ENCODE measurements at places on chromosomes 11 and 22.
A peak's percentile ranks its signal among the peaks of the same experiment; 100 is the strongest.

DNA sequence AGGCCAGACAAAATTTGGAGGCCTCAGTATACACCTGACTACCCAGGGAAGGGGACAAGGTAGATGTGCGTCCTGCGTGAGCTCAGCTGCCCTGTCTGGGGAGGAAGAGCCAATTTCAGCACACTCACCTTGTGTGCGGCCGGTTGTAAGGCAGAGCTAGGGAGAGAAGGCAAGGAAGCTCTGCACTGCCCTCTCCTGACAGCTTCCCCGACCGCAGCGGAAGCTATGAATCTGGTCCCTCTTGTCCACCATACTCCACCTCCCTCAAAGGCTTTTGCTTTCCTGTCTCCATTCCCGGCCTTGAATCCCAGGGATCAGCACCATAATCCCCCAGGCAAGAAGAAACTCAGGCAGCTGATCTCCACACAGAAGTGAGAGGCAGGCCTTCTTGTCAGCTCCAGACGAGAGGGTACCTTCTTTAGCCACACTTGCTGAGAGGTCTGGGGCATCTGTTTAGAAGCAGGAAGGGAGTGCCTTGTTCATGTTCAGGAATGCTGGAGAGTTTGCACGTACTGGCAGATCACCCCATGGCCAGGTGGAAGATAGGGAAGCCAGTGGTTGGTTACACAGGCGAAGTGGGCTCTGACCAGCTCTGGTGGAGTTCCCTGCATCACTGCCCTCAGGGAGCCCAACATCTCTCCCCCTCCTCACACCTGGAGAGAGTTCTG lies 62.5 kb downstream of the FEZ1 start:
- peak; percentile 39 for DNase-seq

DNA sequence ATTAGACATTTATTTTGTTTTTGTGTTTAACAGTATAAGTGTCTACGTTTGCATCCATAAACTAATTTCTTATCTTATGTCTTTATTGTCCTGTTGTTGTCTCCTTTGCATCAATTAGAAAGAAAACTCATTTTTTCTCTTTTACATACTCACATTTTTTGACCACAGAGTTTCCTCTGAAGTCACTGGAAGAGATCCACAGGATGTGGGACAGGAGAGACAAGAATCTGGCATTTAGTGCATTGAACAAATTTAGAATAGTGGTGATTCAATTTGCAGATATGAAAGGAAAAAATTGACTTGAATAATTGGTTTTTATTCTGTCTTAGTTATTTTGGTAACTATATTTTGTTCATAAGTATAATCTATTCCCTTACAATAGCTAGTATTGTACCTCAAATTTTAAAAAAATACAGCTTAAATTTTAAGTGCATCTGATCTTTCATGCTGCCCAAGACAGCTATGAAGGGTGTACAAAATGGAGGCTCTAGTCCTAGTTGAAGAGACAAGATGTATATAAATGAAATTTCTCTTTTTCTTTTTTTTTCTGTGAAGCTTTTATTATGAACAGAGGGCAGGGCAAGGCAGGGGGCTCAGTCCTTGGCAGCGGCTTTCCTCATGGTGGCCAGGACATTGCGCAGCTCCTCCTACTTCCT lies 24.4 kb downstream of the HORMAD2 start:
- no peak for DNase-seq

- DNase-seq = peak; percentile 25
Measured at GRCh38 chr11:94129512-94130297, 1.1 kb downstream of the PANX1 start.

DNA sequence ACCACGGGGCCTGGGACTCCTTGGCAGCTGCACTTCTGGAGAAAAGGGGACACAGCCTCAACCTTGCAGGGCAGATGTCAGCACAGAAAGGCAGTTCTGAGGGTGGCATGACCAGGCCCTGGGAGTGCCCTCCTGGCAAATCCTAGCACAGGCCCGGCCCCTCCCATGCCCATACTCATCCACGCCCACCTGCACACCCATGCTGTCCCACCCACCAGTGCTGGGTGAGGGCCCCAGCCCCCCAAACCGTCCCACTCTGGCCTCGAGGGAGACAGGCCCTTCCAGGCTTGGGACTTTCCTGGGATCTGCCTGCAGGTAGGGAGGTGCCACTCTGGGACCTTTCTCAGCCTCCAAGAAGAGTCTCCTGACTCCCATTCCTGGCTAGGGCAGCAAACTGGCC lies 10.1 kb downstream of the DUSP8 start:
- DNase-seq = no peak

DNA sequence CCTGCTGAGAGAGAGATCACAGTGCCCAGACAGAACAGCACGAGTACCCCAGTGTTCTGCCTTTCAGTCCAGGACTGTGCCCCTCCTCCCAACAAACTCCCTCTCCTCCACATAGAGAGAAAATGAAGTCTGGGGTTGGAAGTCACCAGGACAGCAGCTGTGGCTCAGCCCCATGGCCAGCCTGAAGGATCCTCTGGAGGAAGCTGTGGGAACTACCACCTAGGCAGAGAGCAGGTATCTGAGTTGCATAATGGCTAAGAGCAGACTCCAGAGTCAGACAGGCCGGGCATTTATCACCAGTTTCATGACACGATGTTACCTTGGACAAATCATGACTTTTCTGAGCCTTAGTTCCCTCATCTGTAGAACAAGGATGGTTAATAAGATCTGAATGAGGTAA lies 61.2 kb upstream of the RRAS2 start:
- no peak for DNase-seq

- no peak for DNase-seq
Measured at GRCh38 chr22:50675553-50676179, 3.0 kb downstream of the SHANK3 start.

- DNase-seq = peak; percentile 72
Measured at GRCh38 chr22:50204571-50204970, 3.8 kb downstream of the SELENOO start.

GRCh38 chr11:120511820-120512738 lies 531 bp downstream of the GRIK4 start:
- DNase-seq = no peak
